ENCODE measurements at places on chromosomes 16 and 17.

DNA sequence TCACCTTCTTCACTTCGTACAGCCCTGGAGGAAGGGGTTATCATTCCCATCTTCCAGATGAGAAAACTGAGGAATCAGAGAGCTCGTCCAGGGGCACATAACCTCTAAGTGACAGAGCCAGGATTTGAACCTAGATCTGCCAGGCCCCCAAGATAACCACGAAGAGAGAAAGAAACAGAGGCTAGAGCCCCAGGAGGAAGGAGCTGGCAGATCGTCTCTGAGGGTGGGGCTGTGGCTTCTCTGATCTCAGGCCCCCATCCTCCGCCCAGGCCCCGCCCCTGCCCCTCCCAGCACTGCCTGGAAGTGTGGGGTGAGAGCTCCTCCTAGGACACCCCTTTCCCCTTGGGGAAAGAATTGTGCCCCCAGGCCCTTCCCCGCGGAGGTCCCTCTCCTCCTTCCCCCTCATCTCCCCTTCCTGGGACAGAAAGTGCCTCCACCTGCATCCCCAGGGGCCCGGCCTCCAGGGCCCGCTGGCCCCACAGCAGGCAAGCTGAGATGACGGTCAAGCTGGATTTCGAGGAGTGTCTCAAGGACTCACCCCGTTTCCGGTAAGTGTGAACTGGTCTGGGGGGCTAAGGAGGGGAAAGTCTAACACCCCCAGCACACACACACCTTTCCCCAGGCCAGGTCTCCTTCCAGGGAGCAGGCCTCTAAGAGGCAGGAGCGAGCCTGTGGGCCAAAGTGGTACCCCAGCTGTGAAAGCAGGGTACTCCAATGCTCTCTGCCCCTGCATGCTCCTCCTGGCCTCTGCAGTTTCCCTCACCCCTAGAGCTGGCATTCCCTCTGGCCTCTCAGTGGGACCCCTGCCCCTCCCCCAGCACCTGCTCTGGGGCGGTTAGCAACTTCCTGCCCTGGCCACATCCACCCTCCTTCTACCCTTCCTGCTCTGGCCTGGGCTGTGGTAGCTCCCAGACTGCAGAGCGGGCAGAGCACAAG is at the start of gene ACAP1:
TSS of gene ACAP1 (plus strand) at position 290 of the 936 bp plus-strand sequence. CDS start at position 496, 206 bp downstream.
- peak within 1 kb of the TSS; percentile 99 for H3K4me3 ChIP-seq
- H3K36me3 ChIP-seq = peaks cover 2% of the 10 kb centered on the region
- H3K4me1 ChIP-seq = peaks cover 44% of the 10 kb centered on the region

GRCh38 chr16:772959-773358 is 12.4 kb downstream of the MSLN start:
- H3K36me3 ChIP-seq = no peaks in the 10 kb centered on the region
- H3K27ac ChIP-seq = no peak overlapping the region
- no peaks in the 10 kb centered on the region for H3K27me3 ChIP-seq
- no peak for DNase-seq
- H3K4me3 ChIP-seq = no peak overlapping the region

DNA sequence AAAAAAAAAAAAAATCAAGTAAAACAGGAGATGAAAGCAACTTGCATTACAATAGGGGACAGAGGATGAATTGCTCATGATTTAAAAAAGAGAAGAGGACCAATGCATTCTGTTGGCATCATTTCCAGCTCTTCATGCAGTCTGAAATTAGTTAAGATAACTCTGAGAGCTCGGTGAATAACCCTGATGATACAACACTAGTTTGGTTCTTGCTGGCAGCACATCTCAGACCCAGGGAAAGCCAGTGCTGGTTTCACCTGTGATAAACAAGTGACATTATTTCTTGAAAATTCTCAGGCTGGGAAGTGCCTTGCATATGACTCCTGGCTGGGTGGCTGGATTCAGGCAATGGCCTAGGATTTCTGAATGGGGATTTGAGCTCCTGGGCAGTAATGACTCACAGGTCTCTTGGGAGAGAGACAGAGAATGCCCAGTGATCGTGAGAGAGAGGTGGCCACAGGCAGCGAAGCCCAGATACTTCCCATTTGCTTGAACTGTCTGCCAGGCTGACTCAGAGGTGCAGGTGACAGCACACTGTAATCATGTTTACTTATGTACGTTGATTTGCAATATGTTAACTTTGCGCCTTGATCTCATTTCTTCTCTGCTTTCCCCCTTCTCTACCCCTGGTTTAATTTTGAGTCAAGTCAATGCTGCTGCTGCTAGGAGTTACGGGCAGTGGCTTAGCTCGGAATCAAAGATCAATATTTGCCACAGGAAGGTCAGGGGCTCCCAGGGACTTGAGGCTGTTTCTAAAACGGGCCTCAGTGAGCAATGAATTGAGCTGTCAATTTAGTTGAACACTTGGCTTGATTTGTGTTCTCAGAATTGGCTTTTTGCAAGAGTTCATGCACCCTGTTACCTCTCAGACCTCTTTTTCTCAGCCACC is 27.1 kb downstream of the ARSG start:
- no peak overlapping the region for H3K4me3 ChIP-seq
- no peaks in the 10 kb centered on the region for H3K36me3 ChIP-seq
- no peak overlapping the region for H3K27ac ChIP-seq
- no peaks in the 10 kb centered on the region for H3K27me3 ChIP-seq
- DNase-seq = no peak
- peaks cover 27% of the 10 kb centered on the region for H3K4me1 ChIP-seq

DNA sequence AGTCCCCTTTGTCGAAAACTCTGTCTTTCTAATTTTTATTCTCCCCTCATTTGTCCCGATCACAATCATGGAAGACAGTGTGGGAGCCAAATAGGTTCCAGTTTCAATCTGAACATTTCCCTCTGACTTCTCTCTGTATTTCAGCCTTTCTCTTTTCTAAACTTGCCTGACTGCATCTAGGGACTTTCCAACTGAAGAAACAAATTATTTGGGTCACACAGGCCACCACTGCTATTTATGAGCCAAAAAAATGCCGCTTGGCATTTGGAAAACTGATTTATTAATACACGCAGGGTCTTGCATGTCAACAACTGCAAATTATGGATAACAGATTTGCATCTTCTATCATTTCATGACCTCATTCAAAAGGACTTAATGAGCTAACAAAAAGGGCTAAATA is 55.2 kb upstream of the ELAC2 start:
- no peaks in the 10 kb centered on the region for H3K27me3 ChIP-seq
- no peaks in the 10 kb centered on the region for H3K36me3 ChIP-seq
- H3K4me3 ChIP-seq = no peak overlapping the region
- no peaks in the 10 kb centered on the region for H3K4me1 ChIP-seq
- no peak overlapping the region for H3K27ac ChIP-seq
- no peak for DNase-seq

- H3K27me3 ChIP-seq = no peaks in the 10 kb centered on the region
- H3K4me1 ChIP-seq = peaks cover 15% of the 10 kb centered on the region
- DNase-seq = no peak
- H3K27ac ChIP-seq = peak overlapping the region; percentile 91
Measured at GRCh38 chr17:7204336-7204735, 15.3 kb downstream of the DLG4 start.

GRCh38 chr16:85902366-85903155 is 3.6 kb downstream of the IRF8 start:
- H3K27ac ChIP-seq = peak overlapping the region; percentile 63
- no peaks in the 10 kb centered on the region for H3K27me3 ChIP-seq
- peak; percentile 71 for DNase-seq
- peaks cover 28% of the 10 kb centered on the region for H3K4me1 ChIP-seq

- peaks cover 5% of the 10 kb centered on the region for H3K36me3 ChIP-seq
- H3K27ac ChIP-seq = no peak overlapping the region
- peak; percentile 26 for DNase-seq
- peaks cover 2% of the 10 kb centered on the region for H3K4me1 ChIP-seq
Measured at GRCh38 chr17:794876-795275, 12.7 kb downstream of the MRM3 start.

DNA sequence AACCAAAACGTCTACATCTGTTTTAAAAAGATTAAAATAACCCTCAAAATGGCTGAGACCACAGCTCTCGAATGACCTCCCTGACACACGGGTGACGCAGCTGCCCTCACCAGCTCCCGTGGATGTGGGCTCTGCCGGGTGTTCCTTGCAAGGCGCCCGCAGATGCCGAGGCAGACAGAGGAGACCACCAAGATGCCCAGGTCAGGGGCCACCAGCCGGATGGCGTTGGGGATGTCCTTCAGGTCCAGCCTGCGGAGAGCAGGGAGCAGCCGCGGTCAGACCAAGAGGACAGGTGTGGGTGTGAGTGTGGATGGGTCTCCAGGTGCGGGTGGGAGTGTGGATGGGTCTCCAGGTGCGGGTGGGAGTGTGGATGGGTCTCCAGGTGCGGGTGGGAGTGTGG is 35.1 kb downstream of the CTU2 start:
- no peak overlapping the region for H3K4me3 ChIP-seq
- DNase-seq = no peak
- H3K27ac ChIP-seq = no peak overlapping the region
- no peaks in the 10 kb centered on the region for H3K36me3 ChIP-seq
- H3K4me1 ChIP-seq = peaks cover 24% of the 10 kb centered on the region

GRCh38 chr16:88330971-88331890 is 51.5 kb upstream of the ZNF469 start:
- H3K4me1 ChIP-seq = no peaks in the 10 kb centered on the region
- no peaks in the 10 kb centered on the region for H3K36me3 ChIP-seq
- H3K27me3 ChIP-seq = no peaks in the 10 kb centered on the region
- no peak overlapping the region for H3K4me3 ChIP-seq
- DNase-seq = no peak

GRCh38 chr17:50331085-50331791 is 14.7 kb upstream of the XYLT2 start:
- no peak for DNase-seq
- H3K36me3 ChIP-seq = no peaks in the 10 kb centered on the region
- no peak overlapping the region for H3K4me3 ChIP-seq
- no peaks in the 10 kb centered on the region for H3K4me1 ChIP-seq
- H3K27me3 ChIP-seq = no peaks in the 10 kb centered on the region
- no peak overlapping the region for H3K27ac ChIP-seq

GRCh38 chr17:58531661-58532554 is 17.5 kb upstream of the MTMR4 start:
- peak; percentile 55 for DNase-seq
- H3K4me1 ChIP-seq = no peaks in the 10 kb centered on the region
- no peaks in the 10 kb centered on the region for H3K36me3 ChIP-seq
- no peak overlapping the region for H3K27ac ChIP-seq

GRCh38 chr17:17981330-17981729 is 8.7 kb downstream of the DRC3 start:
- H3K27ac ChIP-seq = no peak overlapping the region
- H3K36me3 ChIP-seq = no peaks in the 10 kb centered on the region
- H3K27me3 ChIP-seq = no peaks in the 10 kb centered on the region
- no peak for DNase-seq
- H3K4me1 ChIP-seq = no peaks in the 10 kb centered on the region
- no peak overlapping the region for H3K4me3 ChIP-seq

DNA sequence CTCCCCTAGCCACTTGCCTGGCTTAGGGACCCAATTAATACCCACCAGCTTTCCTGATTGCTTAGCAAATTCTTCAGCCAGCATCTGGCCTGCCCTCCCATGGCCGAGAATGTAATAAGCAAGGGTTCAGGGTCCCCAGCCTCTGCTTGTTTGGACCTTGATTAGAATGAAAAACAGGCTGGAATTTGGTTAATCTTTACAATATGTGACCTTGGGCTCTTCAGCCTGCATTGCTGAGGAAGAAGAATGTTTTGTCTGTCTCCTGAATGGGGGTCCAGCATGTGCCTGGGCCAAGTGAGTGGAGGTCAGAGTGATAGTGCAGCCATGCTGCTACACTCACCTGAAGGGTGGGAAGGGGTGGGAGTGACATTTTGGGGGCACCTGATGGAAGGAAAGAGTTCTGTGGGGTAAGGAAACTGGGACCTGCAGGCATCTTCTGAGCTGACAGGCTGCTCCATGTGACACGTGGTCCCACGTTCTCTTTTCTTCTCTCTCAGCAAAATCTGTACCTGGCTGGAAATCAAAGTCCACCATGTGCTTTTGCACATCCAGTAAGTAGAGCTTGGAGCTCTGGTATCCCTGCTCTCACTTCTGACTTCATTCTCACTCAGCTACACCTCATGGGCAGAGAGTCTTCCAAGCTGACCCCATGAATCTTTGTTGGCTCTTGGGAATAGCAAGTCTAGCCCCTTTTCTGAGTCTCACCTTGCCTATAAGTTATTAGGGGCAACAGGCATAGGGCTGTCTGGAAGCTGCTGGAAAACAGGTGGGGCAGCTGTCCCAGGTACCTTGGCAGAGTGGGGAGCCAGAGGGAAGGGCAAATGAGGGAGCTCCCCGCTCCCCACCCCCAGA is 5.3 kb downstream of the TMEM106A start:
- H3K4me3 ChIP-seq = no peak overlapping the region
- no peak for DNase-seq
- peaks cover 15% of the 10 kb centered on the region for H3K4me1 ChIP-seq
- H3K27me3 ChIP-seq = no peaks in the 10 kb centered on the region
- H3K27ac ChIP-seq = no peak overlapping the region

DNA sequence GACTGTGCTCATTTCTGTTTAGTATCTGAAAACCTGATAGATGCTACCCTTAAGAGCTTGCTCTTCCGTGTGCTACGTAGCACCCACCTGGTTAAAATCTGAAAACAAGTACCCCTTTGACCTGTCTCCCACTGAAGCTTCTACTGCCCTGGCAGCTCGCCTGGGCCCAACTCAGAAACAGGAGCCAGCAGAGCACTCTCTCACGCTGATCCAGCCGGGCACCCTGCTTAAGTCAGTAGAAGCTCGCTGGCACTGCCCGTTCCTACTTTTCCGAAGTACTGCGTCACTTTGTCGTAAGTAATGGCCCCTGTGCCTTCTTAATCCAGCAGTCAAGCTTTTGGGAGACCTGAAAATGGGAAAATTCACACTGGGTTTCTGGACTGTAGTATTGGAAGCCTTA is 18.9 kb downstream of the NTAN1 start:
- no peaks in the 10 kb centered on the region for H3K27me3 ChIP-seq
- DNase-seq = no peak
- H3K4me3 ChIP-seq = no peak overlapping the region
- H3K4me1 ChIP-seq = no peaks in the 10 kb centered on the region

DNA sequence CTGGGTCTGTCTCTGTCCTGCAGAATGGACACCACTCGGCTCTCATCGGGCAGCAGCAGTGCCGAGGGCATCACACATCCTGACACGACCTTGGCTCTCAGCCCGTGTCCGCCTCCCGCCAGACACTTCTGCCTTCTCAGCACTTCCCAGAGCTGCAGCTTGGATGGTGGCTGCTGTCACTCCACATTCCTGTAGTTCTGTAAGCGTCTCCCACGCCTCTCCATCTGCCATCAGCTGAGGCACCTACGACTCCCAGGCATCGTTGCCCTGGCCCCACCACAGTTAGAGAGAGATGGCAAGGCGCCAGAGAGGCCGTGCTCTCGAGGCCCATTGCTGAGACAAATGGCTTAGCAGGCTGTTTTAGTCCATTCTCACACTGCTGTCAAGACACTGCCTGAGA is 195.9 kb upstream of the CHMP6 start:
- no peaks in the 10 kb centered on the region for H3K27me3 ChIP-seq
- no peaks in the 10 kb centered on the region for H3K36me3 ChIP-seq
- no peak overlapping the region for H3K4me3 ChIP-seq
- H3K27ac ChIP-seq = no peak overlapping the region
- H3K4me1 ChIP-seq = peaks cover 23% of the 10 kb centered on the region
- no peak for DNase-seq

DNA sequence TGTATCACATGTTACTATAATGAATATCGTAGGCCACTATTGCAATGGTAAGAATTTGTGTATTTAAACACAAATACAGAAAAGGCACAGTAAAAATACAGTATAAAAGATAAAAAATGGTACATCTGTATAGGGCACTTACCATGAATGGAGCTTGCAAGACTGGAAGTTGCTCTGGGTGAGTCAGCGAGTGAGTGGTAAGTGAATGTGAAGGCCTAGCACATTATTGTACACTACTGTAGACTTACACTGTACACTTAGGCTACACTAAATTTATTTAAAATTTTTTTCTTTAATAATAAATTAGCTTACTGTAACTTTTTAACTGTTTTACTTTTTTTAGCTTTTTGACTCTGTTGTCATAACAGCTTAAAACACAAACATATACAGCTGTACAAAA is 42.5 kb downstream of the AKAP10 start:
- no peaks in the 10 kb centered on the region for H3K4me1 ChIP-seq
- no peak overlapping the region for H3K4me3 ChIP-seq

All from naive thymus-derived CD4-positive, alpha-beta T cell (primary cell).